GM12891 (cell line): ENCODE measurements at places on chromosomes 6 and 20.

DNA sequence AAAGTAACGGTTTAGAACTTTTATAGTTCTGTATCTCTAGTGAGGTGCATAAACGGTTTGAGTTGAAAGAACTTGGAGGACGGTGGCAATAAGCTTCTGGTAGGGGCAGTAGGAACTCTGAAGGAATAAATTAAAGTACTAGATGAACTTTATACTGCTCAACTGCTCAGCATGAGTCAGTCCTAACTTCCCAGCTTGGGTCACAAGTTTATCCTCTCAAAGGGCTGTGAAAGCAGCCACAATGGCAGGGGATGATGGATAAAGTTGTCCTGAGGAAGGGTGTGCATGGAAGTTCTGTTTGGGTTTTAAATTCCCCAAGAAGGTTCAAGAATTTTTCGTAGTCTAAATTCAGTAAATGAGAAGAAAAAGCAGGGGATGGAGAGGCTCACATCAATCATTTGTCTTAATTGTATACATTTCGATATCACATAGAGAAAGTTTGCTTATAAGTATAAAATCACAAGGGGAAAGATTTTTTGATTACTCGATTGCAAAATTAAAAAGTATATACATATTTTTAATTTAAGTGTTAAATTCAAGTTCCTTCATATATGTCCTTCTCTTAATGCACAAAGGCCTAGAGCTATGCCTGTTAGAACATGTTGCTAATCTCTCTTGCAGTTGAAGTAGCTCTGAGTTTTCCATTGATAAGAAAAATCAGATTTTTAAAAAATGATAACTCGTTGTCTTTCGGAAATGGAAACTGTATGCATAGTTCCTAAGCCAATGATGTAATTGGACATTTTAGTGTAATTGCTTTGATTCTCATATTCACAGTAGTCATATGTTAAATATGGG, 55.3 kb upstream of the JAG1 start:
- DNase-seq: no peak

DNA sequence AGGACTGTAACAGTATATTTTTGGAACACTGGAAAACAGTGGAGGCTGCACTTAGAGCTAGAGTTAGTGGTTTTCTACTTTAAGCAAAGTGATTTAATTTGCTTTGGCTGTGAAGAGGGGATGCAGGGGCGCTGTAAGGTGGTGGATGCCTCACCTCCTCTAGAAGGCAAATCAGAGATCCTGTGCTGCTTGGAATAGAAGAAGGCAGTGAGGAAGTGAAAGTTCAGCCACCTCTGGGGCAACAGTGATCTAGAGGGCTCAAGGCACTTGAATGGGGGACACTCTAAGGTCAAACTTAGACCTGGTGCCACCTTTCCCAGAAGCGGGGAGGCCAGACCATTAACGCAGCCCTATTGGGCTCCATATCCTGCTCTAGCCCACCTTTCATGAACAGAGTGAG, 19.0 kb upstream of the SNRPB2 start:
- no peak for DNase-seq

DNA sequence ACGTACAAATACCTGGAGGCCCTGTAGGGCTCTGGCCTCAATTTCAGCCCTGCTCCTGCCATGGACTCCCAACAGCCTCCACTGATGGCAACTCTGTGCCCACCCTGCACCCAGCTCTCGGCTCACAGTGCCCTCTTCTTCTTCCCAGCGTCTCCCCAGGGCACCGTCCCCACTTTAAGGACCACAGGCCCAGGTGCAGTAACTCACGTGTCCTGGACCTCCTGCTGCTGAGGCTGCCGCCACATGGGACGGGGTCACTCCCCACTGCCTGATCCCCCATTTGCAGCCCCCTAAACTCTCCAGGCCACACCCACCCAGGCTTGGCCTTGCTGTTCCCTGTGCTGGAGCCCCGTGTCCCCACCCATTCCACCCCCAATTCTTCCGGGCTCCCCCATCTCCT, 223.4 kb downstream of the PREX1 start:
- DNase-seq: no peak

DNA sequence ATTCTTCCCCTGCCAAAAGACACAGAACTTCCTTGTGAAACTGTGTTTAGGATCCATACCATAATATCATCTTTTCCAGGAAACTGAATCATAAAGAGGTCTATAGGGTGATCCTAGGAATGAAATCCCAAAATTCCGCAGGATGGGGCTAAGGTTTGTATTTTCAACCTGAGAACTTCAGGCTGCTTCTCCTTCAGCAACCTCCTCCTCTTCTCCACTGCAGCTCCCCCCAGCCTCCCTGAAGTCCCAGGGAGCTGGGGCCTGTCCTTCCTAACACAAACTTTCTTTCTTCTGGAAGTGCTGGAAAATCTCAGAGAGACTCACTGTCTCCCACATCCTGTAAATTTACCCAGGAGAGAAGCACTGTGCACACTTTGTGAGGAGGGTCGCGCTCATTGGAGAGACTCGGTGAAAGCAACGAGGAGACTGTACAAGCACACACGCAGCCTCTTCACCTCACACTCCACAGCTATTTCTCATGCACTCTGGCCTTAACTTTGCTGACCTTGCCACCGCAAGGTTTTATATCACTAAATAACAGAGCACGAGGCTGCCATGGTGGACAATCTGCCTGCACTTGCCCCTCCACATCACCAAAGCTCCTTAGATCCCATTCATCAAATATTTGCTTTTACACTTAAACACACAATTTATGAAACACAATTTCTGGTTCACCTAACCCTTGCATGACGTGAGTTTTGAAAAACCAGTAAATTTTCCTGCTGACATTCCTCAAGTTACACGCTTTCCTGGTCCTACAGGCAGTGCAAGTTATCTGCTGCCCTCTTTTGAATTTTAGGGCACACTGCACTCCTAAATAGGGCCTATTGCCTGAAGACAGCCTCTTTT, 14.3 kb downstream of the ID4 start:
- DNase-seq: no peak

DNA sequence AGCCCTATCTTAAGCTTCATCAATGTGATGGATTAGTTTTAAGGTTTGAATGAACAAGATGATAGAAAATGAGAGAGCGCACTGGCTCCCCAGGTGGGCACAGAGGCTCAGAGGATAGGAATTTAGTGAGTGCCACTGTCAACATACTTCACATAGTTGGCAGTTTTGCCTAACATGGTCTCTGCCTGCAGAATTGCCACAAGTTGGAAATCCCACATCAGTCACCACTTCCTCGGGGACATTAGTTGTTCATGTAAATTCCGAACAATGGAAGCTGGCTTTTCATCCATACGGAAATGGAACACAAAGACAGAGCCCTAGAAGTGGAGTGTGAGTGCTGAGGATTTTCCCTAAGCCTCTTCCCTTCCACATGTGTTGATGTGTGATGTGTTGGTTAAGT, 123.9 kb upstream of the PHACTR1 start:
- no peak for DNase-seq

- no peak for DNase-seq
These were observed 66.5 kb downstream of the MYLK4 start for GRCh38 chr6:2684103-2684749.

GRCh38 chr6:120908767-120909166, 425.5 kb downstream of the TBC1D32 start:
- DNase-seq: no peak

DNA sequence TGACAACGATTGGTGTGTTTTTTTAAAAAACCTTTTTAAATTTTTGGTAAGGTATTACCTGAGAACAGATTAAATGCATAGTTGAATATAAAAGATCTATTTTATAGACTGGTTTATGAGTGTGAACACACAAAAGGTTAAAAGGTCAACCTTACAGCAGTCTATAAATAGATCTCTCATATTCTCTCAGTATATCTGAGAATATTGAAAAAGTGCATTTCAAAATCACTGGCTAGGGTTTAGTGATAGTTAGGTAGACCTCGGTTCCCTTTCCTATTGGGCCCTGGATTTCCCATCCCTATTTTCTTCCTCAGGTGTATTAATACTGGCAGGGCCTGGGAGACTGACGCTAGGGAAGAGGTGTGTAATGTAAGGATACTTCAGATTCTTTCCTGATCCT, 723 bp upstream of the ZNF451 start:
- no peak for DNase-seq

GRCh38 chr6:92111386-92111785, 1308.0 kb downstream of the EPHA7 start:
- DNase-seq: no peak

GRCh38 chr20:33751775-33752174, 20.0 kb downstream of the ZNF341 start:
- no peak for DNase-seq

- DNase-seq: no peak
These were observed 4.8 kb upstream of the MRPS10 start for GRCh38 chr6:42222448-42222847.

GRCh38 chr20:34015401-34016335, 22.0 kb downstream of the RALY start:
- no peak for DNase-seq

GRCh38 chr6:5295623-5296022, 34.3 kb downstream of the FARS2 start:
- no peak for DNase-seq

GRCh38 chr6:107447663-107448216, 11.6 kb downstream of the PDSS2 start:
- no peak for DNase-seq

DNA sequence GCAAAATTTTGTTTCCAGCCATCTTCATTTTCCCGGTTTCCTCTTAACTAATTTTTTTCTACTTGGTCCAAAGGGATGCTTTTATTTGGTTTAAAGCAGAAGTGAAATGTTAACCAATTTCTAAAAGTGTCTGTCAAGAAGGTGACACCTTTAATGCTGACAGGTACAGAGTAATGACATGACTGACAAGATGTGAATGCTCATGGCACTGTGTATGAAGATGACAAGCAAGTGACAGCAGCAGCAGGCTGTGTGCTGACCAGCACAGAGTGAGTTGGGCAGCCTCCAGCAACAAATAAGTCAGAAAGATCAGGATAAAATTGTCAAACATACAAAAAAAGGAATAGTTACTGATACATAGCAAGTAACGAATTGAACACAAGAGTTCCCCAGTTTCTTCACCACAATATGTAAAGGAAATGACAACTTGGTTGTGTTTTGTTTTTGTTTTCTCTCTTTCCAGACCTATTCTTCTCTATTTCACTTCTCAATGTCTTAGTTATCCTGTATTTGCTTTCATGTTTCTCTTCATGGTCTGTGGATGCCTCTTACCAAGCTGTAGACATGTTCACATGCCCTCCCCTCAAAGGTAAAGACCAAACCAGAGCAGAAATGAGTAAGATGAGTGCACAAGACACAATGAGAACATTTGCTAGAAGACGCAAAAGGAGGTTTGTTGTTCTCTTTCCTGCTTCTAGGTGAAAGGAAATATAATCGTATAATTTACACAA, 174.9 kb downstream of the FRK start:
- DNase-seq: no peak

DNA sequence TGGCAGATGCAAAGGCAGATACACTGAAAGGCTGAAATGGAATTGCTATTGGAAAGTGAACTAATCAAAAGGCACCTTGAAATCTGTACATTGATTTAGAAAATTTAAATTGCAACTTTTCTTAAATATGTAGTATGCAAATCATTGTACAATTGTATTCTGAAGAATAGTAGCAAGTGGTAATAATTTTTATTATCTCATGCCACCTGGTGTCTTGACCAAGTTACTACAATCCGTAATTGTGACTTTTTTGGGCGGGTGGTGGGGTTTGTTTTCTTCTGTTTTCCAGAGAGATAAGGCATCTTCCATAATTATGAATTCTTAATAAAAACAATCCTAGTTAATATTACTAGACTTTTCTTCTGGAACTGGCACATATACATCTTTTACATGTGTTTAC, 12.5 kb upstream of the BCKDHB start:
- DNase-seq: no peak

- no peak for DNase-seq
These were observed 12.0 kb downstream of the GATA5 start for GRCh38 chr20:62463651-62464424.

- no peak for DNase-seq
These were observed 170.2 kb downstream of the SLC24A3 start for GRCh38 chr20:19382386-19383340.
